ENCODE measurements at places on chromosomes 13 and 19. TPM values are rescaled to one million over a fixed set of nuclear protein-coding genes. Genes with fewer than 3 reads are reported as not detected.

DNA sequence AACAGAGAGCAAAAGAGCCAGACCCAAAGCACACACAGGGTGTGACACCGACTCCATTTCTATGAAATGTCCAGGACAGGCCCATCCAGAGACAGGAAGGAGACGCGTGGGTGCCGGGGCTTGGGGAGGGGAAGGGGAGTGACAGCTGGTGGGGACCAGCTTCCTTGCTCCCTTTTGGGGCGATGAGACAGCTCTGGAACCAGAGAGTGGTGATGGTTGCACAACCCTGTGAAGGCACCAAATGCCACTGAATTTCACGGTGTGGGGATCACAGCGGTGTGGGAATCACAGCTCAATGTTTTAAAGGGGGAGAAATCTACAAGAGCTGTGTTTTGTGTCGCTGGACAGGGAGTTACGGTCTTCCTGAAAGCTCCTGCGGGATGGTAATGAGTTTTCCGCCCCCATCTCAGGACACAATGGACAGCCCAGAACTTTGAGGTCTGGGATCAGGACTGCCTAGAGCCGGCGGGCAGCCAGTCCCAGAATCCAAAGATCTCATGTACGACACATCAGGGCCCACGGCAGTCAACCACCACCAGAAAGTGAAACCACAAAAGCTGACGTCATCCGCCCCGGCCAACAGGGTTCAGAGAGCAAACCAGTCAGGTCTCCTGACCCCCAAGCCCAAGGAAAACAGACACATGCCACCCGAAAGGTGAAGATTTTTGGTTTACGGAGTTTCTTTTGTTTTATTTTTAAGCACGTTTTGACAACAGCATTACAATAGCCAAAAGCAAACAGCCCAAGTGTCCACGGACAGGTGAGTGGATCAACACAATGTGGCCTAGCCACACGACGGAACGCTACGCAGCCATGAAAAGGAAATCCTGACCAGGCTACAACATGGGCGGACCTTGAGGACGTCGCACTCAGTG is 7.3 kb downstream of the SGTA start:
- peak; percentile 55 for DNase-seq
- peaks cover 23% of the 10 kb centered on the region for H3K4me1 ChIP-seq
- peaks cover 2% of the 10 kb centered on the region for H3K36me3 ChIP-seq
- H3K27ac ChIP-seq, result peak overlapping the region; percentile 83
- no peaks in the 10 kb centered on the region for H3K27me3 ChIP-seq

- no peak overlapping the region for H3K4me3 ChIP-seq
- no peak for DNase-seq
- no peak overlapping the region for H3K27ac ChIP-seq
- H3K36me3 ChIP-seq, result peaks cover 75% of the 10 kb centered on the region
- no peaks in the 10 kb centered on the region for H3K27me3 ChIP-seq
Observed at GRCh38 chr19:45524575-45525129, 17.4 kb downstream of the VASP start.

GRCh38 chr19:18542941-18543813 is at the start of gene FKBP8:
TSS of gene FKBP8 (minus strand) at chr19:18543573. CDS start at chr19:18541970, 1,603 bp downstream.
- peak within 1 kb of the TSS; percentile 92 for H3K27ac ChIP-seq
- peaks cover 15% of the 10 kb centered on the region for H3K36me3 ChIP-seq
- peaks cover 22% of the 10 kb centered on the region for H3K4me1 ChIP-seq
- DNase-seq, result peak; percentile 96

- H3K27ac ChIP-seq, result no peak overlapping the region
- no peaks in the 10 kb centered on the region for H3K36me3 ChIP-seq
- H3K4me1 ChIP-seq, result no peaks in the 10 kb centered on the region
- H3K27me3 ChIP-seq, result no peaks in the 10 kb centered on the region
Observed at GRCh38 chr13:51152701-51153100, 41.6 kb upstream of the C13orf42 start.

DNA sequence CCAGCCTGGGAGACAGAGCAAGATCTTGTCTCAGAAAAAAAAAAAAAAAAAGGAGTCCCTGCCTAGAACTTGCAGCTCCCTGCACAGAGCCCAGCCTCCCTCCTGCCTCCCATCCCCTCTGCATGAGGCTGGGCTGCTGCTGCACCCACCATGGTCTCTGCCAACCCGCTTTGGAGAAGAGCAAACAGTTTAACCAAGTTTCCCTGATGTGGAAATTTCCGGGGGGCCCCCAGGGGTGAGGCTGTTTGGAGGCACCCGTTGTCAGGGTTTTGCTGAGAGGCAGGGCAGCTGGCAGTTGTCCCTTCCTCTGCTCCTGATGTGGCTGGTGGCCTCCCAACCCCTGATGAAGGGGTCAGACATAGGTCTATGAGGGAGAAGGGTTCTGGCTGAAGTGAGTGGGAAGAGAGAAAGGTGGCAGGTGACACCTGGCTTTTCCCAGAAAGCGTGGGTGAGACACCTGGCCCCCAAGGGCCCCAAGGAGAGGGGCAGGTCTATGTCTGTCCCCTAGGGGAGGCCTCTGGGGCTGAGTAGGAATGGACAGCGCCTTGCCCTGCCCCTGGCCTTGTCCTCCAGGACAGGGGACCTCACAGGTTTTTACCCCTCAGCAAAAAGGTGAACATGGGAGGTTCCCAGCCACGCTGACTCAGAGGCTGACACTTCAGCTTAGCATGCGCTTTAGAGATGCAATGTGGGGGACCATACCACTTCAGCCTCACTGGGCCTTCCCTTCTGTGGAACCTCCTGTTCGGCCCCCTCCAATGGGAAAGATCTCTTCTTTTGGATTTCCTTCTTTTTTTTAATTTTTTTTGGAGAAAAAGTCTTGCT is 5.5 kb downstream of the LRP3 start:
- H3K27me3 ChIP-seq, result peaks cover 5% of the 10 kb centered on the region
- H3K4me1 ChIP-seq, result no peaks in the 10 kb centered on the region
- DNase-seq, result no peak

- no peak overlapping the region for H3K4me3 ChIP-seq
- peak; percentile 33 for DNase-seq
- no peak overlapping the region for H3K27ac ChIP-seq
- no peaks in the 10 kb centered on the region for H3K27me3 ChIP-seq
- H3K36me3 ChIP-seq, result no peaks in the 10 kb centered on the region
Observed at GRCh38 chr13:80873589-80873988, 532.7 kb upstream of the SPRY2 start.

DNA sequence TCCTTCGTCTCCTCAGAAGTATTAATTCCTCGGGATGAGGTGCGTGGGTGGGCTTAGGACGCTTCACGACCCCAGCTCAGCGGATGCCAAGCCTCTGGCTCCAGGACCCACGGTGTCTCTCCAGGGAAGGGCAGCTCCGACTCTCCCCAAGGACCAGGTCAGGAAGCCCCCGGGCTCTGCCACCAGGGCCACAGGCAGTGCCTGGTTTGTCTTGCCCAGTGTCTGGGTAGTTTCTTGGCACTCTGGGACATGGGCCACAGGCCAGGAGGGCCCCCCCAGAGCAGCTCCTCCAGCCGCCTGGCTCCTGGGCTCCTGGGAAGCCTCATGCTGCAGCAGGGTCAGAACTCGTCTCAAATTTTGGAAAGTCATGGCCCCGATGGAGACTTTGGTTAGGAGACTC is 2.5 kb downstream of the PROZ start:
- H3K27ac ChIP-seq, result no peak overlapping the region
- H3K36me3 ChIP-seq, result no peaks in the 10 kb centered on the region
- H3K4me3 ChIP-seq, result no peak overlapping the region
- peaks cover 16% of the 10 kb centered on the region for H3K4me1 ChIP-seq

GRCh38 chr13:26560456-26560855 is 3.0 kb downstream of the WASF3 start:
- DNase-seq, result no peak
- H3K27ac ChIP-seq, result no peak overlapping the region

GRCh38 chr19:41220811-41221210 is 1.8 kb downstream of the AXL start:
- H3K4me3 ChIP-seq, result no peak overlapping the region
- H3K27ac ChIP-seq, result no peak overlapping the region
- H3K4me1 ChIP-seq, result peaks cover 1% of the 10 kb centered on the region

GRCh38 chr13:112003396-112003795 is 63.6 kb upstream of the SOX1 start:
- no peak overlapping the region for H3K27ac ChIP-seq
- H3K27me3 ChIP-seq, result no peaks in the 10 kb centered on the region
- no peak for DNase-seq
- no peaks in the 10 kb centered on the region for H3K4me1 ChIP-seq

DNA sequence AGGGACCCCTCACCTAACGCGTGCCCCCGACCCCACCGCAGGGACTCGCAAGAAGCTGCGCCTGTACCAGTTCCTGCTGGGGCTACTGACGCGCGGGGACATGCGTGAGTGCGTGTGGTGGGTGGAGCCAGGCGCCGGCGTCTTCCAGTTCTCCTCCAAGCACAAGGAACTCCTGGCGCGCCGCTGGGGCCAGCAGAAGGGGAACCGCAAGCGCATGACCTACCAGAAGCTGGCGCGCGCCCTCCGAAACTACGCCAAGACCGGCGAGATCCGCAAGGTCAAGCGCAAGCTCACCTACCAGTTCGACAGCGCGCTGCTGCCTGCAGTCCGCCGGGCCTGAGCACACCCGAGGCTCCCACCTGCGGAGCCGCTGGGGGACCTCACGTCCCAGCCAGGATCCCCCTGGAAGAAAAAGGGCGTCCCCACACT is 4.7 kb upstream of the MYBPC2 start:
- peak overlapping the region; percentile 71 for H3K27ac ChIP-seq
- H3K27me3 ChIP-seq, result peaks cover 10% of the 10 kb centered on the region
- no peak overlapping the region for H3K4me3 ChIP-seq
- H3K36me3 ChIP-seq, result no peaks in the 10 kb centered on the region
- no peak for DNase-seq
- peaks cover 36% of the 10 kb centered on the region for H3K4me1 ChIP-seq

GRCh38 chr19:10935371-10936059 is 6.9 kb downstream of the TIMM29 start:
- H3K4me1 ChIP-seq, result peaks cover 7% of the 10 kb centered on the region
- no peak overlapping the region for H3K4me3 ChIP-seq
- DNase-seq, result no peak
- H3K27ac ChIP-seq, result no peak overlapping the region
- no peaks in the 10 kb centered on the region for H3K27me3 ChIP-seq
- peaks cover 5% of the 10 kb centered on the region for H3K36me3 ChIP-seq

DNA sequence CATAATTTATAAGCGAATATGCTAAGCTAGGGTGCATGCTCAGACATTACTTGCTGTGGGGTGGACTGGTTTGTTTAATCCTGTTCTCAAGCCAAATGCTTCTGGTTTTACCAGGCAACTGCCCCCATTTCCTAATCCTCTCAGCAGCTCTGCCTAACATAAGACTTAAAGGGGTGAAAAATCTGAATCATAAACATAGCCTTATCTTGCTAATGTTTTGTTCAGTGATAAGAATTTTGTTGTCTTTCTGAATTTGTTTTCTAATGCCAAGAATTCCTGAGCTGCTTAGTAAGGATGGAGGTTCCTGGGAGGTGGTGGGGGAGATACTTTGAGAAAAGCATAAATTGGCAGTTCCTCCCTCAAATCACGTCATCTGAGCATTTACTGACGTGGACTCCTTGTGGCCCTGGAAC is 42.7 kb downstream of the ING1 start:
- H3K27me3 ChIP-seq, result no peaks in the 10 kb centered on the region
- no peak overlapping the region for H3K27ac ChIP-seq
- H3K36me3 ChIP-seq, result no peaks in the 10 kb centered on the region
- H3K4me1 ChIP-seq, result no peaks in the 10 kb centered on the region
- DNase-seq, result no peak

- H3K36me3 ChIP-seq, result peaks cover 5% of the 10 kb centered on the region
- peak overlapping the region; percentile 3 for H3K27ac ChIP-seq
- H3K4me3 ChIP-seq, result peak overlapping the region; percentile 74
- no peaks in the 10 kb centered on the region for H3K27me3 ChIP-seq
- peaks cover 71% of the 10 kb centered on the region for H3K4me1 ChIP-seq
- no peak for DNase-seq
Observed at GRCh38 chr19:13118424-13119193, 545 bp downstream of the NACC1 start.

DNA sequence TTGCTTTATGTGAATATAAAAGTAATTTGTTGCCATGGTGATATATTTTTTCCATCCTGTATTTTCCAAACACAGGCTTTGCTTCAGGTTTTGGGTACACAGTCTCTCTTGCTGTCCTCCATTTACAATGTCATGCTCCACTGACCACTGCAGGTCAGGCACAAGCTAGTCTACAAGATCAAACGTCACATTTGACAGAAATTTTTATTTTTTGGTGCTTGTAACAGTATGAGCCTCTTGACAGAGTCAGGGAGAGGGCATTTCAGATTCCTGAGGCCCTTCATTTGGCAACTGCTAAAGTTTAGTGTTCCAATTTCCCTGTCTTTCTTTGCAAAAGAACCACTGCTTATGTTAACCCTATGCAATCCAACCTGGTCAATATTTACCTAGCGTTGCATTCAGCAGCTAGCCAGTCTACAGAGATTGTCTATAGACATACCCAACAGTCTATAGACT is 175.0 kb downstream of the RFC3 start:
- no peaks in the 10 kb centered on the region for H3K36me3 ChIP-seq
- H3K27me3 ChIP-seq, result no peaks in the 10 kb centered on the region
- no peaks in the 10 kb centered on the region for H3K4me1 ChIP-seq

- no peak overlapping the region for H3K27ac ChIP-seq
- peaks cover 13% of the 10 kb centered on the region for H3K4me1 ChIP-seq
- no peak overlapping the region for H3K4me3 ChIP-seq
- H3K36me3 ChIP-seq, result no peaks in the 10 kb centered on the region
- H3K27me3 ChIP-seq, result peaks cover 7% of the 10 kb centered on the region
- no peak for DNase-seq
Observed at GRCh38 chr19:2716275-2716650, 4.9 kb downstream of the DIRAS1 start.

DNA sequence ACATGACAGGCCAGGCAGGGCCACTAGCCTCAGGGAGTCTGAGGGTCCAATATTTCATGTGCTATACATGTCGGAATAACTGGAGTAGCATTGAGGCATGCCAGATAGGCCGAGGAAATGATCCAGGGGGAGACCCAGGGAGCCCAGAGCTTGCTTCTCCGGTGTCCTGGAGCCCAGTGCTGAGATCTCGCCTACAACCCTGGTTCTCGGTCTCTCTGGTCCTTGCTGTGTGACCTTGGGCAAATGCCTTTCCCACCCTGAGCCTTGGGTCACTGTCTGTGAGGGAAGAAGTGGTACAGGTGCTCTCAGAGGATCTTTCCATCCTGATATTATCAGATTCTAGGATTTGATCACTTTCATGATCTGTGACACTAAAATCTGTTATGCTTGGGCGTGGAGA is 11.3 kb downstream of the CBLC start:
- no peaks in the 10 kb centered on the region for H3K36me3 ChIP-seq
- peaks cover 6% of the 10 kb centered on the region for H3K4me1 ChIP-seq
- H3K27ac ChIP-seq, result no peak overlapping the region
- no peak for DNase-seq
- H3K27me3 ChIP-seq, result no peaks in the 10 kb centered on the region

- no peak for DNase-seq
- no peaks in the 10 kb centered on the region for H3K27me3 ChIP-seq
- H3K4me1 ChIP-seq, result no peaks in the 10 kb centered on the region
- H3K27ac ChIP-seq, result no peak overlapping the region
- peaks cover 70% of the 10 kb centered on the region for H3K36me3 ChIP-seq
- H3K4me3 ChIP-seq, result no peak overlapping the region
Observed at GRCh38 chr19:39463403-39463802, 17.2 kb upstream of the TIMM50 start.

- no peak overlapping the region for H3K4me3 ChIP-seq
- no peak overlapping the region for H3K27ac ChIP-seq
- no peaks in the 10 kb centered on the region for H3K27me3 ChIP-seq
- no peaks in the 10 kb centered on the region for H3K4me1 ChIP-seq
Observed at GRCh38 chr13:79295906-79296706, 109.9 kb downstream of the RBM26 start.

The EPSTI1 gene
- total RNA-seq, result 57.4 TPM

The SIGLECL1 gene
- not detected for total RNA-seq

The CNFN gene
- total RNA-seq, result 1.3 TPM

The S1PR5 gene
- 433 TPM for total RNA-seq

The CLEC17A gene
- 0.45 TPM for total RNA-seq

The ERICH6B gene
- not detected for total RNA-seq

The URAD gene
- total RNA-seq, result not detected

The KIR2DL1 gene
- total RNA-seq, result 39.5 TPM

The HNRNPA1L2 gene
- 11.9 TPM for total RNA-seq
